ENCODE measurements at places on chromosomes 1 and 21. TPM values are rescaled to one million over a fixed set of nuclear protein-coding genes. Genes with fewer than 3 reads are reported as not detected.

Gene GABRD
- not detected for total RNA-seq

Gene POU3F1
- not detected for total RNA-seq

Gene NES
- 0.04 TPM for total RNA-seq

Gene C1orf87
- not detected for total RNA-seq

Gene TIE1
- total RNA-seq = 0.49 TPM

Gene SLAMF7
- 152 TPM for total RNA-seq

Gene FBLIM1
- not detected for total RNA-seq

Gene CHI3L2
- 9.2 TPM for total RNA-seq

Gene EPHA8
- not detected for total RNA-seq

Gene RORC
- 0.12 TPM for total RNA-seq

Gene BGLAP
- 1.6 TPM for total RNA-seq

Gene MRAP
- total RNA-seq = not detected

Gene PRDX1
- 755 TPM for total RNA-seq

All from activated naive CD8-positive, alpha-beta T cell treated with anti-CD3 and anti-CD28 coated beads for 36 hours (primary cell).